ENCODE measurements at places on chromosomes 7 and 10.

DNA sequence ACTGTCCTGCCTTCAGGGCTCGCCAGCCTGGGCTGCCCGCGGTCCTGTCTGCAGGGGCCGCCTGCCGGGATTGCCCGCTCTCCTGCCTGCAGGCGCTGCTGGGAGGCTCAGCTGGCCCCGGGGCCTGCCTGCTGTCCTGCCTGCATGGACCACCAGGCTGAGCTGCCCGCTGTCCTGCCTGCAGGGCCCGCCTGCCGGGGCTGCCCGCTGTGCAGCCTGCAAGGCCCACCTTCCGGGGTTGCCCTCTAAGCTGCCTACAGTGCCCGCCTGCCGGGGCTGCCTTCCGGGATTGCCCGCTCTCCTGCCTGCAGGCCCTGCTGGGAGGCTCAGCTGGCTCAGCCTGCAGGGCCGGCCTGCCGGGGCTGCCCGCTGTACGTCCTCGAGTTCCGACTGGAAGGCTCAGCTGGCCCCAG is 164.4 kb downstream of the GLRX3 start:
- no peak for DNase-seq

GRCh38 chr7:17557251-17557671 is 258.8 kb downstream of the AHR start:
- no peak for DNase-seq

DNA sequence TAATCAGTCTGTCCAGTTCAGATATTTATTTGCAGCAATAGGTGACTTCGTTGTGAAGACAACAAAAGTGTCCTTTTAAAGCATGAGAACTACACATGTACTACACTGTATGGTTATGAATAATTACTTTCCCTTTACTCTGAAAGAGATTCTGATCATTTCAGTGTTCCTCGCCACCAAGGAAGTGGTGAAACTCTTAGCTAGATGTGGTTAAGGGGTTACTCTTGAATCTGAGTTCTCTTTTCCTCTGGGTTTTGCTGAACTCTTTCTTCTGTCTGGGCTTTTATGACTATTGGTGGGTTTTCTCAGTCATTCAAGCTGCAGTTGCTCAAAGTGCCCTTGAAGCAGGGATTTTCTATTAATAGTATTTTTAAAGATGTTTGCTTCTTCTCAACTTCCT is 127.9 kb upstream of the SEM1 start:
- DNase-seq = no peak

GRCh38 chr7:133941496-133941895 is 185.6 kb upstream of the LRGUK start:
- DNase-seq = no peak

GRCh38 chr10:112376396-112376790 is 2.5 kb downstream of the ACSL5 start:
- DNase-seq = no peak

DNA sequence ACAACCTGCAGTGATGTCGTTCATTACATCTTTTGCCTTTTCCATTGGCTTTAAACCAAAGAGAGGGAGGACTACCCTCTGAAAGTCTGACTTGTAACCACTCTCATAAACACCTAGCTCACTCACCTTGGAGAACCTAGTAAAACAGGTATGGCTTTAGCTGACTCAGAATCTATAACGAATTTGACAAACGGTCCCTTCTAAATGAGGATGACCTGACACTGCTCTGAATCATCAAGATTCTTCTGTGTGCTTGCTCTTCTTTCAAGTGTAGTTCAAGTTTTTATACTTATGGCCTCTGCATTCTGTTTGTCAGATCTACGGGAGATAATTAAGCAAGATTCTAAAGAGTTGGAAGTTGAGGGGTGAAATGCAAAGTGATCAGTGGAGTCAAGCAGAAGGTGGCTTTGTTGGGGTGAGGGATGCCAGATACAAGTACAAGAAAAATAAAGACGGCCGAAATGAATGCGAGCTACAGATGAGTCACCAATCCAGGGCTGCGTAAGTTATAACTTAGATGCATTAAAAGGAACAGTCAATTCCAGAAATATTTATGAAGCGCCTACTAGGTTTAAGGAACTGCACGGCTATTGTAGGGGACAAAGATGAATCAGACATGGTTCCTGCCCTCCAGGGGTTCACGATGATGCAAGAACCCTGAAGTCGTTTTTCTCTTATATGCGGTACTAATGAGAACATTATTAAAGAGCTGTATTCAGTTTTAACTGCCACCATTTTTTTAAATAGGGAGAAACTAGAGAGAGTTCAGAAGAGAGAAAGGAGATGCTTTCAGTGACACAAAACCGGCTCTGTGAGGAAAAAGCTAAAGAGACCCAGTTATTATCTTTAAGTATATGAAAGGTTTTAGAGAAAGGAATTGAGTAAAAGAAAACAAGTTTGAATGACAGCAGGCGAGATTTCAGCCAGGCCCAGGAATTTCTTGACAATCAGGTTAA is 6.5 kb downstream of the HIPK2 start:
- DNase-seq = no peak

Data from caudate nucleus (tissue), 63 donors.